ENCODE measurements at places on chromosomes 2 and 18. TPM values are rescaled to one million over a fixed set of nuclear protein-coding genes. Genes with fewer than 3 reads are reported as not detected.

OTOS gene
- not detected for total RNA-seq

SLC4A1AP gene
- total RNA-seq = 24.9 TPM

SERPINB2 gene
- 14.4 TPM for total RNA-seq

SERPINB10 gene
- total RNA-seq = not detected

PRKAG3 gene
- 0.52 TPM for total RNA-seq

INO80B gene
- total RNA-seq = 22.7 TPM

LAMA3 gene
- total RNA-seq = 3.8 TPM

ST6GAL2 gene
- 0.07 TPM for total RNA-seq

SCN9A gene
- total RNA-seq = 23.8 TPM

DLX2 gene
- total RNA-seq = 0.33 TPM

ZSWIM2 gene
- total RNA-seq = 0.10 TPM

SCN3A gene
- total RNA-seq = 0.40 TPM

FEV gene
- total RNA-seq = not detected

LYG1 gene
- total RNA-seq = 0.59 TPM

ANKRD36 gene
- 48.6 TPM for total RNA-seq

CHRND gene
- total RNA-seq = not detected

ACMSD gene
- total RNA-seq = not detected

PIEZO2 gene
- 5.3 TPM for total RNA-seq

ACTG2 gene
- total RNA-seq = 32.7 TPM

GPR45 gene
- total RNA-seq = not detected

TSHZ1 gene
- 4.2 TPM for total RNA-seq

DCDC2C gene
- total RNA-seq = not detected

MTIF2 gene
- 27.1 TPM for total RNA-seq

ME2 gene
- 35.6 TPM for total RNA-seq

CDH2 gene
- total RNA-seq = 368 TPM

PROKR1 gene
- not detected for total RNA-seq

IL36RN gene
- not detected for total RNA-seq

BCL11A gene
- total RNA-seq = 0.20 TPM

MEP1B gene
- not detected for total RNA-seq

DSG1 gene
- not detected for total RNA-seq

MAP3K2 gene
- total RNA-seq = 54.9 TPM

CD226 gene
- 0.69 TPM for total RNA-seq

DUSP19 gene
- total RNA-seq = 4.3 TPM

GALNT3 gene
- 1.8 TPM for total RNA-seq

FOXI3 gene
- not detected for total RNA-seq

CFAP65 gene
- 0.03 TPM for total RNA-seq

GAREM1 gene
- total RNA-seq = 3.5 TPM

VWA3B gene
- not detected for total RNA-seq

GATA6 gene
- 40.3 TPM for total RNA-seq

GNLY gene
- not detected for total RNA-seq

FKBP1B gene
- total RNA-seq = 6.8 TPM

AFG3L2 gene
- 37.5 TPM for total RNA-seq

NTSR2 gene
- not detected for total RNA-seq

PFN4 gene
- 0.17 TPM for total RNA-seq

FAM110C gene
- 0.07 TPM for total RNA-seq

SEPTIN10 gene
- total RNA-seq = 96.1 TPM

SNTG2 gene
- total RNA-seq = 0.07 TPM

FHOD3 gene
- total RNA-seq = 7.0 TPM

SERPINB12 gene
- total RNA-seq = not detected

CLASP1 gene
- 49.4 TPM for total RNA-seq
